ENCODE measurements at places on chromosomes 2 and 18.

DNA sequence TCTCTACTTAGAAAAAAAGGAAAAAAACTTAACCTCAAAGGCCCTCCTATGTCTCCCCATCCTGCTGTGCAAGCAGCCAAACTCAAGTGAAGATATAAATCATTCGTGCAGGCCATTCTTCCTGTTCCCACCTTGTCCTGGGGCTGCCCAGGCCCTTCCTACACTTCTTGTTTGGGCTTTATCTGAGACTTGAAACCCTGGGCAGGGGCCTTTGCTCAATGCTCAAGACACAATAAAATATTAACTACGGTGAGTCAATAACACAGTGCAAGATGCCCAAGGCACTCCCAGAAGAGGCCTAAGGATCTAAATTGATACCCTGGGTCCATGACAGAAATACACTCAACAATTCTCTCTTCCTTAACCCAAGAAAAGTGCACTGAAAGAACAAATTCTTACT, 67.6 kb downstream of the TBC1D8 start:
- DNase-seq = no peak

DNA sequence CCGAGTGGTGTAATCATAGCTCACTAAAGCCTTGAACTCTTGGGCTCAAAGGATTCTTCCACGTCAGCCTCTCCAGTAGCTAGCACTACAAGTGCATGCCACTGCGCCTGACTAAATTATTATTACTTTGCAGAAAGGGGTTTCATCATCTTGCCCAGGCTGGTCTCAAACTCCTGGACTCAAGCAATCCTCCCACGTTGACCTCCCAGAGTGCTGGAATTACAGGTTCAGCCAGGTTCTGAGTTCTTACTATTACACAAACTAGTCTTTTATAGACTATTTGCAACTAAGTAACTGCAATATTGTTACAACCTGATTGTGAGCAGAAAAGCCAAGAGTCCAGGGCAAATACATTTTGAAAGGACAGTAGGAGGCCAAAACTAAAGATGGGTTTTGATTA, 35.9 kb upstream of the MRPL19 start:
- DNase-seq = no peak

GRCh38 chr2:149972066-149972465, 384.5 kb upstream of the MMADHC start:
- DNase-seq = no peak

DNA sequence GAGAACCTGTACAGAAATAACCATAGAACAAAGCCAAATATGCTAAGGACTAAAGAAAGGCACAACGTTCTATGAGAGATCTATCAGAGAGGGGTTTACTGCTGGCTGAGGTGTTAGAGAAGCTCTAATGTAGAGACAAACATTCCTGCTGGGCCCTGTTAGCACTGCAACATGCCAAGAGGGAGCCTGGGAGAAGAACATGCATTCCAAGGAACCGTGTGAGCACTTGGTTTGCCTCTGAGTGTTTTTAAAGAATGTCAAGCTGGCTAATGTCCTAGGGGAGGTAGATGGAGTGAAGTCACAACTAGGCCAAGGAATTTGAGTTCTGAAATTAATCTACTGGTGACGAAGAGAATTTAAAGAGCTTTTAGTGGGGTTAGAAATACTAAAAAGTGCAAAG, 384.3 kb upstream of the LYPD1 start:
- no peak for DNase-seq

- no peak for DNase-seq
These were observed 59.2 kb downstream of the ADI1 start for GRCh38 chr2:3460156-3460555.

GRCh38 chr2:101860157-101860556, 131.6 kb upstream of the IL1R2 start:
- DNase-seq = no peak

DNA sequence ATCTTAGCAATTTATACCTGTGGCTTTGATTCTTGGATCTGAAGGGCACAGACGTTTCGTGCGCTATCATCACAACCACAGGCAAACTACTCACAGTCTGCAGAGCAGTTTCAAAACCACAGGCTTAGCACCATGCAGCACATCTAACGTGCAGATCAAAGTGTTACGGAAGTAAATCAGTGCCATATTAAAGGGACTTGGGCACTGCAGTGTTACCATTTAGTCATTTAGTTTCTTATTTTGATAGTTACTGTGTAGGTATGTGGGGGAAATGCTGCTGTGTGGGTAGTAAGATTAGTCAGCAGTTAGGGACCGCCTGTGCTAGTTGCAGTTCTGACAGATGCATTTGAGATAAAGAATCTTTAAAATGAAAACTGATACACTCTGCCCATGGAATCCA, 384.0 kb downstream of the NBAS start:
- DNase-seq = no peak

DNA sequence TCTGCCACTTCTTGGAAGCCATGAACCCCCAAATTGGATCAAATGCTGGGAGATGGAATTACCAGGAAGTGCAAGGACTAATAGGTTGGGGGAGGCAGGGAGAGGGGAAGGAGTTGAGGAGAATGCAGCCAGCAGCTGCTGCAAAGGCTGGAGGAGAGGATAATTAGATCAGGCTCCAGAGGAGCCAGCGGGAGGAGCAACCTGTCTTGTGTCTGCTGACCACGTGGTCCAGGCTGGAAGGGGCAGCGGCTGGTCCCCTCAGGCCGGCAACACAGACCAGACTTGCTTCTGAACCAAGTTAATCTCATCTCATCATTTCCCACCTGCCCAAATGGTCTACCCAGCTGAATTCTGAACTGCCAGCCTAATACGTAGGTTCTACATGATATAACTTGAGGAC, 68.3 kb downstream of the MRO start:
- no peak for DNase-seq

DNA sequence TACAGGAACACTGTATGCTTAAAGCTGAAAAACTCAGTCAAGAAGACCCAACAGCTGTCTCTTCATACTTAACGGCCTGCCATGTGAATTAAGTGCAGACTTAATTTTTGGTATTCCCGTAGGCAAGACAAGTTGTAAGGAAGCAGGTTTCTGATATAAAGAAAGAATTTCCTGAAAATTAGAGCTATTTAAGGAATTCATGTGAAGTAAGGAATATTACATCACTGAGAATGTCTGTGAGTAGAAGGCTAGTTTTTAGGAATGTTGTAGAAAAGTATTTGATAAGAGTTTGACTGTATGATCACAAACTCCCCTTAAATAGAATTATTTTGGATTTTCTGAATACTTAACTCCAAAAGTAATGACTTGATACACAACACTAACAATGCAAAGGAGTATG, 51.0 kb downstream of the WDR33 start:
- DNase-seq = no peak

DNA sequence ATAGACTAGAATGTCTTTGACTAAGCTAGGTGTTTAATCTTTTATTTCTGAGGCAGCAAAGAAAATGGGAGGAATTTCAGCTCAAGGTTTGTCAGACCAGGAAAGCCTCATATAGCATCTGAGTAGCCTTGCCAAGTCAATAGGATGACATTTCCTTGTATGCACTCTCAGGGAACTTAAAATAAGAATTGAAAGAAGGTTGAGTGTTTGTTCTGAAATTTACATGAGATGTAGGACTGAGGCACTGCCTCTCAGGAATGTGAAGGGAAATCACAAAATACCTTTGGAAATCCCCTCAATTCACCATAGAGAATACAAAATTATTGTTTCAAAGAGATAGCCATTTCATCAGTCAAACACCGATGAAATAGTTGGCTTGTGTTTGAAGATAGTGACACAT, 392.0 kb upstream of the NRP2 start:
- no peak for DNase-seq

DNA sequence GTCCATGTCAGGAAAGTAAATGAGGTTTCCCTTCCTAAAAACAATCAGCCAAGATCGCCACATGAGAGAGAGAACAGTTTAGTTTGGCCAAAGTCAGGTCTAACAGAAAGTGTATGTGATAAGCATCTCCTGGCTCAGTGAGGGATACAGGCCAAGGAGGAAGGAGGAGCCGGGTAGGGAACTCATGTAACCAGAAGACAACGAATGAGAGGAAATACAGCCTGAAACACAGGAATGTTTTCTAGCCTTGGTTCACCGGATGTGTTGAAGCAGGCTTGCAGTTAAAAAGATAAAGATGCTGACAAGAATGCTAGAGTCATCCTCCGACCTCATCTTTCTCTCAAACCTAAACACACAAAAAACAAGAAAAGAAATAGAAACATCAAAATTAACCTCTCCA, 283.9 kb upstream of the SIX2 start:
- no peak for DNase-seq

DNA sequence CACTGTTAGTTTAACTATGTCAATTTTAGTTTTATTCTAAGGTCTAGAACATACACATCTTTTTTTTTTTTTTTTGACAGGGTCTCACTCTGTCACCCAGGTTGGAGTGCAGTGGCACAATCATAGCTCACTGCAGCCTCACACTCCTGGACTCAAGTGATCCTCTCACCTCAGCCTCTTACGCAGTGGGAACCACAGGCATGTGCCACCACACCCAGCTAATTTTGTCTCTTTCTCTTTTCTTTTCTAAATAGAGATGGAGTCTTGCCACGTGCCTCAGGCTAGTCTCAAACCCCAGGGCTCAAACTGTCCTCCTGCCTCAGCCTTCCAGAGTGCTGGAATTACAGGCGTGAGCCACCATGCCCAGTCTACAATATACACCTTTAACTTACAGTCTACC, 69.5 kb upstream of the CHRNA1 start:
- no peak for DNase-seq

GRCh38 chr2:236955521-236956030, 130.1 kb upstream of the COPS8 start:
- DNase-seq = no peak

DNA sequence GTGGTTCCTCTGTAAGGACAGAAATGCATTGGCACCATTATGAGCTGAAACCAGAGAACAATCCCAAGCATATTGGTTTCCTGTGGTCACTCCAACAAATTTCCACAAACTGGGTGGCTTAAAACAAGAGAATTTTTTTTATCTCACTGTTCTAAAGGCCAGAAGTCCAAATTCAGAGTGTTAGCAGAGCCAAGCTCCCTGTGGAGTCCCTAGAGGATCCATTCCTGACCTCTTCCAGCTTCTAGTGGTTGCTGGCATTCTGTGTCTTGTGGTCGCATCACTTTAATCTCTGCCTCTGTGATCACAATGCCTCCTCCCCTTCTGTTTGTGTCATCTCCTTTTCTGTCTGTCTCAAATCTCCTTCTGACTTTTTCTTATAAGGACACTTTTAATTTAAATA, 380.3 kb downstream of the NYAP2 start:
- no peak for DNase-seq

DNA sequence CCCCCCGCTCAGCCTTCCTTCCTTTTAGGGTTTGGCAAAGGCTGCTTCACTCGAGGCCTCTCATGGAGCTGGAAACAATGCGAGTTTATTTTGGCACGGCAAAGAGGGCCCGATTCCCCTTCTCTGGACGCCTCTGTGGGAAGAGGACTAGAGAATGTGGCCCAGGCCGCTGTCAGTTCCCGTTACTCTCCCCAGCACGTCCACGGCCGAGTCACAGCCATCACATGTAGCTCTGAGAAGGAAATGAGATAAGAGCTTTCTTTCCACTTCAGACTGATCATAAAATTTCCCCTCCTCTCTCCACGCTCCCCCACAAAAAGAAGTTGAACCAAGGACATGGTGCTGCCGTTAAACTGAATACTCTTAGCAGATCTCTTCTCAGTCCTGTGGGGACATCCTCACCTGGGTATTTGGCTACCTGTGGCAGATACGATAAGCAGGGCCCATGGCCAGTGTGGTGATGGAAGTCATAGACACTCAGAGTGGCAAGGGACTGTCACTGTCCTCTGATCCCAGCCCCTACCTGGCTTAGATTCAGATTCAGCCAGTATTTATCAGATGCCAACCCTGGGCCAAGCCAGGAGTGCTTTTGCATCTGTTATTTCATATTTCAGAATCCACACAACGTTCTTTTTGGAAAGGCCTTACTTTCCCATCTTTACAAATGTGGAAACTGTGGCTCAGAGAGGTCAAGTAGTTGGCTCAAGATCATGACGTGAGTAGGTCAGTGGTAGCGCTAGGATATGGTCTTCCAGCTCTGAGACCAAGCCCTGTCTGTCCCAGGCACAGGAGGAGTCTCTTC, 101.2 kb downstream of the MCFD2 start:
- DNase-seq = no peak

DNA sequence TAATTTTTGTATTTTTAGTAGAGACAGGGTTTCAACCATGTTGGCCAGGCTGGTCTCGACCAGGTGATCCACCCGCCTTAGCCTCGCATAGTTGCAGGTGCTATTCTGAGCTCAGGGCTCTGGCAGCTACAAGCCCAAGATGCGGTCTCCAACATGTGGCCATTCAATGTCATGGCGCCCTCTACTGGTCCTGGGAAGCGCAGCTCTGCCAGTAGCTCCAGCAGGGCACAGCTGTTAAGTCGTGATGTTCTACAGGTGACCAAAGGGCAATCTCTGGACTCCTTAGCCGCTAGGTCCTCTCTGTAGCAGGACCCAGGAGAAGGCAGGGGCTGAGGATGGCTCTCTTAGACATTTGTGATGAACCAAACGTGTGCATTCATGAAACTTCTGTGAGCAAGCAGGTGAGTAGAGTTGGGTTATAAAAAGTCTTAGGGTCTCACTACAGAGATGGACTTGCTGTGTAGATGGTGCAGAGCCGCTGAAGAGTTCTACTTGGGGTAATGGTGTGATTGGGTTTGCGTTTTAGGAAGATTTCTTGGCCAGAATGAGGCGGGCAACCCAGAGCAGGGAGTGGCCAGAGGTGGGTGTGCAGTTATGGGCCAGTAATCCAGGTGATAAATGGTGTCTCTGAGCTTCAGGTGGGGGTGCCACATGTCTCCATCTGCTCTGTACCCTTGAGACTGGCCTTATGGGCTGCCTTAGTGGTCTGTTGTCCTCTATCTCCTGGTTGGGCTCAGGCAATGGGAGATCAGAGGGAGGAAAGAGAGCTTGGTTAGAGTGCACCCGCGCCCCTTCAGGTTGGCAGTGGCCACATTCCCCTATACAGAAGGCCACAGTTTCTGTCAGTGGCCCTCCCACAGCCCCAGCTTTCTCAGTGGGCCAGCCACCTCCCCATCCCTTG, 31.0 kb downstream of the IL37 start:
- DNase-seq = peak; percentile 71

- DNase-seq = no peak
These were observed 627 bp upstream of the GALR1 start for GRCh38 chr18:77248873-77249568.

DNA sequence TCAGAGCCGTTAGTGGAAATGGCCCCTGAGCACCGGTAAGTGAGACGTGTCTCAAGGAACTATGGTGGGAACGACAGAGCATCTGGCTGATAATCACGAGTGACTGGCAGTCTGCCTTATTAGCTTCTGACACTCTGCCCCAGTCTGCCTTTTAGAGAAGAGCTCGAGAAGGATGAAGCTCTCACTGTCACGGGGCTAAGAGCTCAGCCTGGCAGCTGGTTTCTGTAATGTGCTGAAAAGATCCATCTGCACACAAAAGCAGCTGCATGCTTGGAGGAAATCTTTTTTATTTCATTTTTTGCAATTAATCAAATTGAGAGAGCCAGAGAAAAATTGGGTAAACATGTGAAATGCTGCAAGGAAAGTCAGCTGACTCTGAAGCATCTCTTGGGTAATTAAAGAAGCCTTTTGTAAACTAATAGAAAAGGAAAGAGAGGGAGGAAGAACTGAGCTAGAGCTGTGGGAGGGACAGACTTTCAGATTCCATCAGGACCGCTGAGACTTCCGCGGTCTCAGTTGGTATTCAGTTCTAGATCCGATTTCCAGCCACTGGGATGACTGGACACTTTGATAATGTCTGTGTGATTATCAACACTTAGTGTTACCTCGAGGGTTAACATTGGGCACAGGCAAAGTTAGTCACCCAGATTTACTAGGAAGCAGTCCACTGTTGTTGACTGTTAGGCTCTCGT, 24.4 kb downstream of the MBP start:
- peak; percentile 70 for DNase-seq

GRCh38 chr2:30780776-30781330, 26.4 kb downstream of the CAPN13 start:
- DNase-seq = no peak
